ENCODE measurements at places on chromosomes 13 and 19.

- DNase-seq: no peak
Measured at GRCh38 chr13:95100525-95101433, 200.5 kb downstream of the ABCC4 start.

GRCh38 chr19:1263188-1263587 lies 5.9 kb upstream of the CIRBP start:
- DNase-seq: no peak

DNA sequence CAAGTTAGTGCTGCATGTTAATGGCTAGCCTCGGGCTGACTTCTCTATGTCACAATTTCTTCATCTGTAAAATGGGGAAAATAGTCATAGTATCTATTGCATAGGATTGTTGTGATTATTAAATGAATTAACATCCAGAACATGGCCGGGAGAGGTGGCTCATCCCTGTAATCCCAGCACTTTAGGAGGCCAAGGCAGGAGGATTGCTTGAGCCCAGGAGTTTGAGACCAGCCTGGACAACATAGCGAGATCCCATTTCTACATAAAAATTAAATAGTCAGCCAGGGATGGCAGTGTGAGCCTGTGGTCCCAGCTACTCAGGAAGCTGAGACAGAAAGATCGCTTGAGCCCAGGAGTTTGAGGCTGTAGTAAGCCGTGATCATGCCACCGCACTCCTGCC lies 21.8 kb upstream of the FBL start:
- no peak for DNase-seq

DNA sequence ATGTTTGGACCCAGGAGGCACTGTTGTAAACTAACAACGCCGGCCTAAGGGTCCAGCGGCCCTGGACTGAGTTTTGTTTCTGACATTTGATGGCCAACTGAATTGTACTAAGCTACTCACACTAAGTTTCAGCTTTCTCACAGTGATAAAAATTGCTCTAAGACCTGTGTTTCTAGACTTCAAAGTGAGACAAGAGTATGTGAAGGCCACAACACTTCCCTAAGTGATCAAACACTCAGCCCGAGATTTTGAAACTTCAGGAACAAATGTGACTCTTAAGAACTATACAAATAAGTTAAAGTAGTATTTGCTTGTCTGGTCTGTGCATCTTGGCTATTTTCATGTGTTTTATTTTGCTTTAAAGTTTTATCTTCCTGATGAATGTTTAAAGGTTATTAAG lies 30.2 kb downstream of the EFNB2 start:
- DNase-seq: no peak

Data from NCI-H2029 treated with DMSO at 0.1 percent for 48 hours (cell line).